Effector memory CD4-positive, alpha-beta T cell (primary cell): ENCODE measurements at places on chromosomes 1 and 21.

- DNase-seq: no peak
These were observed 19.6 kb upstream of the TCEA3 start for GRCh38 chr1:23444104-23444533.

DNA sequence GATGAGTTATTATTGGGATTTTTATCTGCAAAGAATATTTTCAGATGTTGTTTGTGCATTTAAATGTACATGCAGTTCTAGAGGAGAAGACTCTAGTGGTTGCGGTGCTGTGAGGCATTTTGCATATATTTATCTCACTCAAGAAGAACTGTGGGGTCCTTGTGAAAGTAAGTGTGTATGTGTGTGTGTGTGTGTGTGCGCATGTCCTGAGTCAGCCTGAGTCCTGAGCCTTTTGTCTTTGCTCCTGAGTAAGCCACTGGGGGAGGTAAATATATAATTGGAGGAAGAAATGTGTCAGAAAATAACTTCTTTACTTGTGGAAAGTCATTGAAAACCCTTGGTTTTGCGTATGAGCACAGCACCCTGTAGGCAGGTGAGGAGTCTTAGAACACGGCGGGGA lies 55.6 kb upstream of the CD34 start:
- DNase-seq: no peak

DNA sequence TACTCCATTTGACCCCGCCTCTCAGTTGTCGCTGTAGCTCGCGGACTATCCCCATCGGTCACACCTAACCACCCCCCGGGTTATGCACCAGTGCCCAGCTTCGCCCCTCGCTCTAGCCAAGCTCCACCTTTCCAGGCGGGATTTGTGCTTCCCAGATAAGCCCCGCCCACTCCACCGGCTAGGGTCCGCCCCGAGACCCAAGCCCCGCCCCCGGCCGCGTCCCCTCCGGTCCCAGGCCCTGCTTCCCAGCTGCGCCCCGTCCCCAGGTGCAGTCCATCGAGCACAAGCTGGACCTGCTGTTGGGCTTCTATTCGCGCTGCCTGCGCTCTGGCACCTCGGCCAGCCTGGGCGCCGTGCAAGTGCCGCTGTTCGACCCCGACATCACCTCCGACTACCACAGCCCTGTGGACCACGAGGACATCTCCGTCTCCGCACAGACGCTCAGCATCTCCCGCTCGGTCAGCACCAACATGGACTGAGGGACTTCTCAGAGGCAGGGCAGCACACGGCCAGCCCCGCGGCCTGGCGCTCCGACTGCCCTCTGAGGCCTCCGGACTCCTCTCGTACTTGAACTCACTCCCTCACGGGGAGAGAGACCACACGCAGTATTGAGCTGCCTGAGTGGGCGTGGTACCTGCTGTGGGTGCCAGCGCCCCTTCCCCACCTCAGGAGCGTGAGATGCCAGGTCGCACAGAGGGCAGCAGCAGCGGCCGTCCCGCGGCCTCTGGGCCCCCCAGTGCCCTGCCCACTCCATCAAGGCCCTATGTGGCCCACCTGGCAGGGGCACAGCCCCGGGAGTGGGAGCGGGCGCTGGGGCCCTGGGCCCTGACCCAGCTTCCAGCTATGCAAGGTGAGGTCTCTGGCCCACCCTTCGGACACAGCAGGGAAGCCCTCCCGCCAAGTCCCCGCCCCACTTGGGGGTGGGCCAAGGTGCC lies 23.9 kb downstream of the CITED4 start:
- no peak for DNase-seq

- DNase-seq: no peak
These were observed 44.7 kb upstream of the TENT5B start for GRCh38 chr1:27057389-27057788.

GRCh38 chr1:8171751-8172464 lies 145.8 kb upstream of the ERRFI1 start:
- no peak for DNase-seq
